Central memory CD4-positive, alpha-beta T cell (primary cell): ENCODE measurements at places on chromosomes 13 and 19.

- no peak for DNase-seq
These were observed 102.2 kb upstream of the IPO5 start for GRCh38 chr13:97851269-97851668.

- no peak for DNase-seq
These were observed 305.6 kb upstream of the TMTC4 start for GRCh38 chr13:100980171-100980570.

DNA sequence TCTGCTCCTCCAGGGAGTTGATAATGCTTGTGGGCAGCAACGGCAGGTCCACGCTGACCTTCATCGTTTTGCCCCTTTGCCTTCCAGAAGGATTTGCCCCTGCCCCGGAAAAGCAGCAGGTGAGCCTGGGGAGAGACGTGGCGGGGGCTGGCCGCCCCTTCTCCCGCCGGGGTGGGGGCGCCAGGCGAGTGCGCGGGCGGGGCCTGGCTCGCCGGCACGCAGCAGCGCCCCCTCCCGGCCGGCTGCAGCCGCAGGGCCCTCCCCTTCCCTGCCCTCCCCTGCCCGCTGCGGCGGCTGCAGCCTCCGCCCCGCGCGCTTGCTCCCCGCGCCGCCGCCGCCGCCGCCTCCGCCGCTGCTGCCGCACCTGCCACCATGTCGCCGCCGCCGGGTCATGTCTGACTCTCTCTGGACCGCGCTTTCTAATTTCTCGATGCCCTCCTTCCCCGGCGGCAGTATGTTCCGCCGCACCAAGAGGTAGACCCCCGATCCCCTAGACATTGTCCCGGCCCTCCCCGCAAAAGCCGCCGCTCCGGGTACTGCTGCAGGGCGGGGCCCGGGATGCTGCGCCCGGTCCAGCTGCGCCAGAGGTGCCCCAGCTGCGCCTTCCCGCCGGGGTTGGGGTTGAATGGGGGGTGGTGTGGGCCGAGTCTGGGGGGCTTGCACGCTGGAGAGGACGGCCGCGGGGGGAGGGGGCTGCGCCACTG is at the start of gene MAST1:
MAST1 (plus strand) TSS at position 334 of the 704 bp plus-strand sequence; CDS start at position 392, 58 bp downstream.
- peak; percentile 41 for DNase-seq

DNA sequence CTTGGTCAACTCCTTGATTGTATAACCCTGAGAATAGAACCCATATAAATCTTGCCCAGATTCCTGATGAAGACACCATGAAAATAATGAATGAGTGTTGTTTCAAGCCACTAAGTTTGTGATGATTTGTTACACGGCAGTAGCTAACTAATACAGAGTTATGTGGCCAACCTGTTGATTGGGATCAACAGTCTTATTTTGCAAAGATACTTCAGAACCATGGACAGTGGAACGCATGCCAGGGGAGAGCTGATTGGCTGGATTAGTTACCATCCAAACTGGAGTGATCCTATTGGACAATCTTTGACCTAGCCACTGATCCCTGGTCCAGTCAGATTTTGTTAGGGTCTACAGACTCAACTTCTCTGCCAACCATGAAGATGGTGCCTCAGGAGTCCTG is 26.6 kb downstream of the CD70 start:
- DNase-seq = no peak

DNA sequence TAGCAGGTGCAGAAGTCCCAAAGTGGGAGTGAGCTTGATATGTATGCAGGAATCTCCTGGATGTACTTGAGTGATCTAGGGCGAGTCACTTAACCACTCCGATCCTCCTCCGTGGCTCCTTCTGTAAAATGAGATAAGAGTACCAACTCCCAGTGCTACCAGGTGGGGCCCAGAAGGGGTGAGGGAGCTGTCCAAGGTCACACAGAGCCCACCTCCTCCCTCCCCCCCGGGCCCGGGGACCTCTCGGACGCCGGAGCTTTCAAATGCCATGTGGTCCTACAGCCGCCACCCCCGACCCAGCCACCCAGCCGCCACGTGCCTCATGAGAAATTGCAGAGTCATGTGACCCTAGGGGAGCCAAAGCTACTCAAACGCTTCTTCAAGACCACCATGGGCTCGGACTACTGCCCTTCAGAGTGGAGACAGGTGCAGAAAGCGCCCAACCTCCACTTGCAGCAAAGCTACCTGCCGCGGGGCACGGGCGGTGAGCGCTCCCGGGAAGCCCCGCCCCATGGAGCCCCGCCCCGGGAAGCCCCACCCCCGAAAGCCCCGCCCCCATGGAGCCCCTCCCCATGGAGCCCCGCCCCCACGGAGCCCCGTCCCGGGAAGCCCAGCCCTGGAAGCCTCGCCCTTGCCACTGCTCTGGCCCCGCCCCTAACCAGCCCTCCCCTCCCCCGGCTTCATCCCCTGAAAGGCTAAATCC is 10.1 kb upstream of the ZNF358 start:
- no peak for DNase-seq

DNA sequence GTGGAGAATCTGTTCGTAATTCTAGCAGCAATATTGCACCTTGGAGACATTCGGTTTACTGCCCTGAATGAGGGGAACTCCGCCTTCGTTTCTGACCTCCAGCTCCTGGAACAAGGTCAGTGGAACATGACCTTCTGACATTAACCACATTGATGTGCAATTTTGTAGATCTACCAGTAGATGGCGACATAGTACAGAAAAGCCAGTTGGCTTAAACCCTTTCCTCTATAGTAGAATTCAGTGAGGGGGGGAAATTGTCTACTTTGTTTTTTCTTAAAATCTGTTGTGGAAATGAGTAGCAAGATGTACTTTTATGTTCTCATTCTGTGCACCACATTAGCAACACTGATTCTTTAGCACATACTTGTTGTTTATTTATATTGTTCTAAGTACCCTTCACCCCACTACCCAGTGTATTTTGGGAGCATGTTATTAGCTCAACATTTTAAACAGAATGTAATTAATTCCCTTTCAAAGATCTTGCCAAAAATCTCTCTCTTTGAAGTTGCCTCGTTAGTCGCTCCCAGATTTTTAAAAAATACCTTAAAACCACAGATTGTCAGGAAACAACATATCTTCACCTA is 332.2 kb downstream of the MYO16 start:
- DNase-seq = peak; percentile 47

DNA sequence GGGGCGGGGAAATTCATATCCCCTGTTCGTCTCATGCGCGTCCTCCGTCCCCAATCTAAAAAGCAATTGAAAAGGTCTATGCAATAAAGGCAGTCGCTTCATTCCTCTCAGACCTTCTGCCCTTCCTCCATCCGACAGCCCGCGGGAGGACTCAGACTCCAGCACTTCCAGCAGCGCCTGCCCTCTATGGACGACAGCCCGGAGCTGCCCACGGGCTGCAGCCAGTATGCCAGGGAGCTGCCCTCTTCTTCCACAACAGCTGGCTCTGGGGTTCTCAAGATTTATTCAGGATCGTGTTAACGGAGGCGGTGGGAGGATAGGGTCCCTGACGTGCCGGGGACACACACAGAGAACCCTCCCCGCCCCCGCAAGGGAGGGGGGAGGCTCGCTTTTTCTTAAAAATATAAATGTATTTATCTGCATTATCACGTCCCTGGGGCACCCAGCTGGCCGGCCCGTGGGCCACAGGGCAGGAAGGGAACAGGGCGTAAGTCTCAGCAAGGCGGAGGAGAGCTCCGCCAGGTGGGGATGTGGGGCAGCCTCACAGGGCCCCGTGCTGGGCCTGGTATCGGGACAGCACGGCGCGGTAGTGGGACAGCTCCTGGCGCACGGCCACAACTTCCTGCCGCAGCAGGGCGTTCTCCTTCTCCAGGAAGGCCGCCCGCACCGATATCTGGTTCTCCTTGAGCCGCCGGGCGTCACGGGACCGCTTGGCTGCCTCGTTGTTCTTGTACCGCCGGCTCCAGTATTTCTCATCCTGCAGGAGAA is 6.7 kb downstream of the DBP start:
- DNase-seq = no peak

DNA sequence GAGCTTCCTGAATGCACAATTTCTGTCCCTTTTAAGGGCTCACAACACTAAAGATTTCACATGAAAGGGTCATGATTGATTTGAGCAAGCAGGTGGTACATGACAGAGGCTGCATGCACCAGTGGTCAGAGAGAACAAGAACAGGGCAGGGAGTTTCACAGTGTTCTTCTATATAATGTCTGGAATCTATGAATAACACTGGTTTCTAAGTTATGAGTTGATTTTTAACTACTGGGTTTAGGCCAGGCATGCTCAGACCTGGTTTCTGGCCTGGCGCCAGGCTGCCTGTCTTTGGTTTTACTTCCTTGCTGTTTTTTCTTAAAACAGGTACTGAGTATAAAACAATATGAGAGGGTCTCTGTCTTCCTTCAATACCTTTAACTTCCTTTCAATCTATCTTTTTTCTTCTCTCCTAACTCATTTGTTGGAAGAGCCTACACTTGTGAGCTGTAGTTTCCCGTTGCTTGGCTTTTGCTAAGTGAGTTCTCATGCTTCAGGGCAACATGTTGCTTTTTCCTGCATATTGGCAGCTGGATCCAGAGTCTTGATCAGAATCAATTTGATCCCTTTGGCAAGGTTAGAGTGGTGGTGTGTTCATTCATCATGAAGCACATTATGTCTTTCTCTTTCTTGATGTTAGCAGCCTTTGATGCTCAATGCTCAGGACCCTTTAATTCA is 38.5 kb upstream of the FGF14 start:
- no peak for DNase-seq

DNA sequence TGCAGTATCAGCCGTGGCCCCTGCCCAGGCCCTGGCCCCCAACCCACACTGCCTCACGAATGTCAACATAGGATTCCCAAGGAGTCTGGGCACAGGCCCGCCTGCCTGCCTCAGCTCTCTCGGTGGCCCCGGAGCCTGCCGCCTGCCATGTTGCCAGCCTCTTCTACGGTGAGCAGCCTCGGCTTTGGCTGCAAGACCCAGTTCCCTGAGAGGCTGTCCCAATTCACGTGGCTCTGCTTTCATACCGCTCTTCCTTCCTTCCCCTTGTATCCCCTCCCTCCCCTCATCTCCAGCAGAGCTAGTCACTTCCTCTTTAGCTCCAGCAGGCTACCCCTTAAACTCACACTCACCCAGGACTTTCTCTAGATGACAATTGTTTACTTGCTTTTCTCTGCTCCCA is 42.7 kb downstream of the SERP2 start:
- no peak for DNase-seq

- DNase-seq = no peak
These were observed 1138.0 kb upstream of the SLC10A2 start for GRCh38 chr13:104204177-104204576.

DNA sequence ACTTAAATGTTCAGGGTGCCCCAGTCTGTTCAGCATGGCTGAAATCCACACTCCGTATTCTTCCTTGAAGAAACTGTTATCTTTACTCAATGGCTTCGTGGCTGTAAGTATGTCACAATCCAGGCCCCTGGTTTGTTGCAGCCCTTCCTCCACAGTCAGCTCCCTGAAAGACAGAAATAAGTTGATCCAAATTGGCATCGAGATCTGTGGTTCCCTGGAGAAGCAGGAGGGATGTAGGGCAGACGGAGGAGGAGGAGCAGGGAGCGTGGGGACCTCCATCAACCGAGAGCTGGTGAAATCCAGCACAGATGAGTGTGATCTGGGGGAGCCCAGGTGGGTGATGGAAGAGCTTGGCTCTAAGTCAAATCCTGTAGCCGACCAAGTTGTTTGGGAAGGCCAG is 304 bp downstream of the TSPAN16 start:
- no peak for DNase-seq

DNA sequence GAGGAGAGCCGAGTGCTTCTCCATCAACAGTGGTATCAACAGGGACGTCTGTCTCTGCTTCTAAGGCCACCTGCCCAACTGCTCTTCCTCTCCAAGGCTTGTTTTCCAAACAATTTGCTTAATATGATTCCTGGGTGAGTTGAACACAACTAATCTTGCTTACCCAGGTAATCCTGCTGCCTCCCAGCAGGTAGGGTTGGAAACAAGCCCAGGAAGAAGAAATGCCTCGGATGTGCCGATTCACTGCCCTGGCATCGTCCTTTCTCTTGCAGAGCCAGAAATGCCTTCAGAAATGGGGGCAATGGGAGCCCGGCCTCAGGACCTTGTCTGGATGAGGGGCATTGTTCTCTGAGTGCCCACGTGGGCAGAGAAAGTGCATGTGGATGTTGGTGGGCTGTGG is 51.9 kb upstream of the C1QTNF9B start:
- DNase-seq = no peak

GRCh38 chr13:79194272-79194671 is 211.8 kb downstream of the RBM26 start:
- DNase-seq = peak; percentile 64

GRCh38 chr13:50599927-50600326 is 243.6 kb downstream of the DLEU7 start:
- no peak for DNase-seq

- DNase-seq = no peak
These were observed 2.6 kb upstream of the MEIS3 start for GRCh38 chr19:47421844-47422395.

DNA sequence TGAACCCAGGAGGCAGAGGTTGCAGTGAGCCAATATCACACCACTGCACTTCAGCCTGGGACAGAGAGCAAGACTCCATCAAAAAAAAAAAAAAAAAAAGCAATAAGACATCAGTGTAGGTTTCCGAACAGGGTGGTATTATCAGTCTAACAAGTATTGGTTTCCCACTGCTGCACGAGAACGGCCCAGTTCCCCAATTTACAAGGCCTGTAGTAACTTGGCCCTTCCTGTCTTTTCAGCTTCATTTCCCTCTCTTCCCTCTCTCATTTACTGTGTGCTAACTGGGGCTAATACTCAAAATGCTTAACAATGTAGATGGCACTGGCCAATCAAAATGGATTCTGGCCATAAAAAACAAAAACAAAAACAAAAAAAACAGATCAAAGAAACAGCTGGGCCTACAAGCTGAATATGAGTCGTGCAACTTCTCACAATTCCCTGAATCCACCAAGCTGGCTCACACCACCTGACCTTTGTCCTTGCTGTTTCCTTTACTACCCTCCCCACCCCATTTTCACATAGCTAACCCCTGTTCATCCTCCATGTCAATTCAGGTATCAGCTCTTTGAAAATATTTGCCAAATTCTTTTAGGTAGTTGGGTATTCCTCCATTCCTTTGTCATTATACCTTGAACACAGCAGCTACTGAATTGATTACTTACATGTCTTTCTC is 2.4 kb downstream of the TEX101 start:
- DNase-seq = no peak

GRCh38 chr13:29993196-29993595 is 142.8 kb upstream of the UBL3 start:
- no peak for DNase-seq

DNA sequence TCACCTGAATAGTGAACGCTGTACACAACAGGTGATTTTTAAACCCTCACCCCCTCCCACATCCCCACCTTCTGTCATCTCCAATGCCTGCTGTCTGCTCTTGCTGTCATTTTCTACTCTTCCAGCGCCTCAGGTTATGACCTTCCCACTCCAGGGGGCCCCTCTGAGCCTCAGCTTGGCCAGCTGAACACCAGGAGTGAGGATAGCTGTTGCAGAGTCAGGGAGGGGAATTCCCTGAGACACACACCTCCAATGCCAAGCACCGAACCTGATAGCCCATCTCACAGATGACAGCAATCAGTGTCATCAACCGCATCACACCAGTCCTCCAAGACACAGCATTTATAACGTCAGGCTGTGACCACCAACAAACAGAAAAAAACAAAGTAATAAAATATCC is 193.5 kb downstream of the ZNF536 start:
- DNase-seq = no peak
